Ureter (tissue), 1 donor: ENCODE measurements at places on chromosomes 16 and 17.

DNA sequence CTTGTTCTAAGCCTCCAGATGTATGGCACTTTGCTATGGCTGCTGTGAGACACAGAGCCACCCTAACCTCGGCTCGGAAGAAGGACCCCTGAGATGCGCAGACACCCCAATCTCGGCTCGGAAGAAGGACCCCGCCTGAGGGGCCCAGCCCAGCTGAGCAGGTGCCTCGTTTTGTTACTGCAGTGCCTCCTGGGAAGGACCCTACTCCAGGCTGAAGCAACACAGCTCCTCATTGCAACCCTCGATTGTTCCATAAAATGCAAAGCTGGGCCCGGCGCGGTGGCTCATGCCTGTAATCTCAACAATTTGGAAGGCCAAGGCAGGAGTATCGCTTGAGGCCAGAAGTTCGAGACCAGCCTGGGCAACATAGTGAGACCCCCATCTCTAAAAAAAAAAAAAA lies 61.3 kb downstream of the C16orf95 start:
- DNase-seq = no peak

DNA sequence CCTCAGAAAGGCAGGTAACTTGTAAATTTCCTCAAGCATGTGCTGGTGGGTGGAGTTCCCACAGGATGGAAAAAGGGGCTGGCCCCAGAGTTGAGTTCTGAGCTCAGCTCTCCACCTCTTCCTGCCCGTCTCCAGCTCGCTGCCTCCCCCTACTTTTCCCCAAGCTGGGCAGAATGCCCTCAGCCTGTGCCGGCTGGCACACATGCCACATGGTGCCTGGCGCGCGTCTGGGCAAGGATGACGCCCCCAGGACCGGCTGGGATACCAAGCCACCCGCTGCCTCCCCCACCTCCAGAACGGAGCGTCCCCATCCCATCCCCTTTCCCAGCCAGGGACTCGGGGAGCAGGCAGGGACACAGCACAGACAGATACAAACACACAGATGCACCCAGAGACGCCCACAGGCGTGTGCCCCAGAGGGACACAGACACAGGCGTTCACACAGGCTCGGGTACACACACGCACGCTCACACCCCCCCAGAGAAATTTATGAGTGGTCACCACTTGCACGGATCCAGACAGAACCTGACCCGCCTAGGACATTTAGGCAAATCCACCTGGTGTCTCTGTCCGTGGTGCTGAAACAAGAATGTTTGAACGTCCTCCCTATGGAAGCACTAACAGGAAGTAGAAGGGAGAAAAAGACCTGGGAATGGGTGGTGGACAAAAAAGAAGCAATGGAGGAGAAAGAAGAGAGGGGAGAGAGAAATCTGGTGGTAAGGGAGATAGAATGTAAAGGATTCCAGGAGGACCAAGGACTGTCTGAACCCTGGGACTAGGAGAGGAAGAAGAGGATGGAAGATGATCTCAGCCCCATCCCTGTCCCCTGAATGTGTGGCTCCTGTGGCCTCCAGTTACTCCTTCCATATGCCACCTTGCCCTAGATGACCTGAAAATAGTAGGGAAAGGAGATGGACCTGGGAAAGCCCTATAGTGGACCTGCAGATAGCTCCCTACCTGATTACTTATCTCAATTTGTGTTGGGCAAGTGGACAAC lies 15.5 kb downstream of the NEUROD2 start:
- DNase-seq = no peak

DNA sequence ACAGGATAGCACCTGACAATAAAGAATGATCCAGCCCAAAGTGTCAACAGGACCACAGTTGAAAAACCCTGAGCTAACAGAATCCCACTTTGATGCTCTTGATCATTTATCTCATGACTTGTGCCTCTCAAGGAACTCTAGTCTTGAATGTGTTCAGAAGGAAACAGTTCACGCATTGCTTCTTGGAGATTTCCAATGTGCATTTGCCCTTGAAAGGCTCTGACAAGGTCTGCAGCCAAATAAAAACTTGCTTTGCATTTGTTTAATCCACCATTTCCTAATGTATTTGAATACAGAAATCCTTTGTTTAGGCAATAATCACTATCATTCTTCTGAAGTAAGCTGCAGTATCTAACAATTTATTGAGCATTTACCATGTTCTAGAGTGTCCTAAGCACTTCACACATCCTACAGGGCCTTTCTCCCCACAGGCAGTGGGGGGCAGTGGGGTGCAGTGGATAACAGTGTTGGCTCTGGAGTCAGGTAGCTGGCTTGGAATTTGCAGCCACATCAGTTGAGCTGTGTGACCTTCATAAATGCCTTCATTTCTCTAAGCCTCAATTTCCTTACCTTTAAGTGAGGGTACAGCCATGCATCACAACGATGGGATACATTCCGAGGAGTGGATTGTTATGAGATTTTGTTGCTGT lies 239.7 kb downstream of the XYLT1 start:
- no peak for DNase-seq

DNA sequence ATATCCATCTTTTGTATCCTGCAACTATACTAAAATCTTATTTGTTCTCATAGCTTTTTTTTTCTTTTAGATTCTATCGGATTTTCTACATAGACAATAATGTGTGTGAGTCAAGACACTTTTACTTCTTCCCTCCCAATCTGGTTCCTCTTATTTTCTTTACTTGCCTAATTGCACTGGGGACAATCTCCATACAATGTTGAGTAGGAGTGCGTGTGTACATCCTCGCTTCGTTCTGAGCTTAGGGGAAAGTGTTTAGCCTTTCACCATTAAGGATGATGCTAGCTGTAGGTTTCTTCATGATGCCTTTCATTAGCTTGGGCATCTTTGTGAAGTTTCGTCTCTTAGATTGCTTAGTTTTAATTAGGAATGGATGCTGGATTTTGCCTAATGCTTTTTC lies 2.9 kb downstream of the SPATA32 start:
- no peak for DNase-seq

DNA sequence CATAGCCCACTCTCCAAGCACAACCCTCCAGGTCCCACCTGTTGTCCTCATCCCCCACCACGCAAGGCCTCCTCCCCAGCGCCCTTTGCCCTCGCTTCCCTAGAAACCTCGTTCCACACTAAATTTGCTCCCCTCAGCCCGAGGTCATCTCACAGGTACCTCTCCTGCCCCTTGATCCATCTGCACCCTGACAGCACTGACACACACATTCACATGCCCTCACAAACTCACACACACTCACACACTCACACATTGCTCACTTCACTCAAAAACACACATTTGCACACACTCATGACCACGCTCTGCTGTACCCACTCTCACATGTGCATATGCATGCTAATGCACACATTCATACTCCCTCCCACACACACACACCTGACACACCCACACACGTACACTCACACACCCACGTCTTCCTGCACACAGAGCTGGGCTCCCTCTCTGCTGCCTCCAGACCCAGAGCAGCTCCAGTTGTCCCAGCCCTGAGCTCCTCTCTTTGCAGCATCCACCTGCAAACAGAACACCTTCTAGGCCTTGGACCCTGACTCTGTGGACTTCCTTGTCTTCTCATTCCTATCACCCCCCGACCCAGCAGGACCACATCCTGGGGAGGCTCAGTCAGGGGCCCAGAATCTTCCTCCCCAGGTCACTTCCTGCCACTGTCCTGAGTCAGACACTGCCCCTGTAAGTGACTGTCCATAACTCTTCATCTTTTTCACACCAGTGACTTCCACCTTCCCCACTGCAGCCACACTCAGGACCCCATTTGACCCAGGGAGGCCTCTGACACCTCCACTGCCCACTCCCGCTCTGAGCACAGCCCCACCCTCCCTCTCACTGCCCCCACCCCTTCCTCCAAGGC lies 4.9 kb downstream of the ASGR2 start:
- no peak for DNase-seq
